PC-3 (cell line): ENCODE measurements at places on chromosomes 4 and X.

- no peak for DNase-seq
Observed at GRCh38 chr4:46385946-46386345, 4.0 kb downstream of the GABRA2 start.

- DNase-seq = peak; percentile 61
Observed at GRCh38 chr4:7194251-7195140, 2.2 kb downstream of the SORCS2 start.

DNA sequence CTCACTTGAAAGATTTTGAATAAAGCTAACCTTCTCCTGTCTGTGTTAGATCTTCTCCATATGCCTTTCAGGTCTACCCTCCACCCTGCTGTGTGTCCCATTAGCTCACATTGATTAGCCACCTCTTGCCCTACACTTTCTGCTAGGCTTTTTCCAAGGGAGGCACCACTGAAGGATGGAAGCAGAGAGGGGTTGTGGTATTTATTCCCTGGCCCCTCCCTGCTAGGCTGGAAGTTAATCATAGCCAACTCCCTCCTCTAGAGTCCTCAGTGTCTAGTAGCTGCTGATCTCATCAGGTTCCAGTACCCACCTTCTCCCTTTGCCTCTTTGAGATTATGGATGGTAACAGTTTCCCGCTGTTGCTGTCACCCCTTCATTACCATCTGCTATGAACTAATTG lies 8.9 kb upstream of the SMIM43 start:
- DNase-seq = no peak

DNA sequence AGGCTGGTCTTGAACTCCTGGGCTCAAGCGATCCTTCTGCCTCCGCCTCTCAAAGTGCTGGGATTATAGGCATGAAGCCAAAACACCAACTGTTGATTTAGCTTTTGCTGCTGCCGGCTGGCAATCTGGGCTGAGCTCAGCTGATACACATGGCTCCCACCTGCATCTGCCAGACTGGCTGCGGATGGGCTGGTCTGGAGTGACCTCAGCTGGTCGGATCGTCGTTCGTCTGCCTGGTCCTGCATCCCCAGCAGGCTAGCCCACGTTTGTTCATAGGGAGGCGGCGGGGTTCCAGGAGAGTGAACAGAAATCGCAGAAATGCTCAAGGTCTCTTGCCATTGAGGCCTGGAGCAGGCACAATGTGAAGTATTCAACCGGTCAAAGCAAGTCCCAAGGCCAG lies 74.4 kb upstream of the DDX3X start:
- no peak for DNase-seq

GRCh38 chr4:159107203-159107925 lies 4.5 kb downstream of the RAPGEF2 start:
- peak; percentile 46 for DNase-seq

GRCh38 chr4:8905226-8905772 lies 33.7 kb upstream of the HMX1 start:
- DNase-seq = no peak

DNA sequence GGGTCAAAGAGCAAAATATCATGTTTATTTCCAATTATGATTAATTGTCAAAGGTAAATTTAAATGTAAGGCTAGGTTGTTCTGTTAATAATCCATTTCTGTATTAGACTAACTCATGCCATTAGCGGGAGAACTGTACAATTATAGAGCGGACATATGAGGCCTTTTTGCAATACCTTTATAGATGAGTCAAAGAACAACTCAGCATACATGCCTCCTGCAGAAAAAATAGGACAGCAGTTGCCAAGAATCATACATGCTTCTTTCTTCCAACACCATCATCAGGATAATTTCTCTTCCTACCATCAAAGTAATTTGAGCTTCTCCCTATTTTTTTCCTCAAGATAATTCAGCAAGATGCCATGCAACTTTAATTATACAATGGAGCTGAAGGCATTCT lies 917.8 kb downstream of the ADGRL3 start:
- peak; percentile 15 for DNase-seq

DNA sequence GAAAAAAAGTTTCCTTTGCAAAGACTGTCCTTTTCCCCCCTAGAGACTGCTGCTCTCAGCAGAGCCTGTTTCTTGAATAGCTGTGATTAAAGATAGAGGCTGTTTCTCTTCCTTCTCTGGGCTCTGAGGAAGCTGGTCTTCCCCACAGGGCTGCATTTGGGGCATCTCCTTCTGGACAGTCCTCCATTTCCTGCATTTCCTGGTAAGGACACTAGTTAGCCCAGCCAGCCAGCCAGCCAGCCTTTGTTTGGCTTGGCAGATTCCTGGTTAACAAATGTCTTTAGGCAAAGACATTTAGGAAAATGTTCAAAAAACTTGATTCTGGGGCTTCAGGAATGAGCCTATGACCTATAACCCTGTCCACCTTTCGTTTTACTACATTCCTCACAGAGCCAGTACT lies 34.0 kb upstream of the PLAC1 start:
- DNase-seq = no peak

DNA sequence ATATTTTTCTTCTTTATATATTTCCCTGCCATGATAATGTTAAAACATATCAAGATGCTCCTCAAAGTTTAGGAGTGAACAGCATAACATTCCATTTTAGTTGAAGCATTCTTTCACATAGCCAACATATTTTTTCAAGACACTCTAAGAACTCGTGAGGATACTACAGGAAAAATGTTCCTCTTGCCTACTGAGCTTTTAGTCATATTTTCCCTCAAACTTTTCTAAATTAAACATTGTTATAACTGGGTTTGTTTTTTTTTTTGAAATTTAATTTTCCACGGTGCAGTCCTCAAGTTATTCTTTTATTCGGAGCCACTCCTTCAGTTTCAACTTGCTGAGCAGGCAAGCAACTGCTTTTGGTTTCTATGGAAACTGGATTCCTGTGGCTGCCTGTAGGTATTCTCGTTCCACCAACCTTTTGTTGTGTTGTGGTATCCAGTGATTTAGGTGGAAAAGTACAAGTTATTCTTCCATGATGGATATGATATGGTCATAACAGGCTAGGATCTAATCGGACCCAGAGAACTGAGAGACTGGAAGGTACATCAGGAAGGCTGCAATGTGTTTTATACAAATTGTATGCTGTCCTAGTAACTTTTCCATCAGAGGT lies 248.0 kb downstream of the TRIML1 start:
- no peak for DNase-seq

- no peak for DNase-seq
Observed at GRCh38 chr4:65653740-65654361, 16.4 kb downstream of the EPHA5 start.

GRCh38 chr4:80646061-80646460 lies 310.5 kb downstream of the CFAP299 start:
- DNase-seq = no peak

DNA sequence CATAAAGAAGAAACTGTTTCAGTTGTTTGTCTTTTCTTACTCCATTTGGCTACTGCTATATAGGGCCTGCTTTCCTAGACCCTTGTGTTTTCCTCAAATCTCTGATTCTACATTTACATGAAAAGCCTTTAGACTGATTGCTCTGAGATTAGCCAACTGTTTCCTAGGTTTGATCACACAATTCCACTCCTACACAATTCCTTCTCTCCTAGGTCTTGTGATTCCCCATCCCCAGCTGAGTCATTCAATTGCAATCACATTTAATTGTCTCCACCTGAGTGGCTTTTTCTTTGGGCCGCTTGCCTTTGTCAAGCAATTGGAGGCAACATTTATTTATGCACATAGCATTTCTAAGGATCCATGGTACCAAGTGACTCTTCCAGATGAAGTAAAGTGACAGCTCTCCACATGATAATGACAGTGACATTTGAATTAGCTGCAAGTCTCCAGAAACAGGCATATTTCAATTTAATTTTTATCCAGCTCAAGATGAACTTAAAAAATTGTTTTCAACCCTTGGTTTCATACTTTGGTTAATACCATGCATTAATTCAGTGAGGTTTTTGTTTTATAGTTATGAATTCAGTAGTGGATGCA lies 35.8 kb downstream of the ATXN3L start:
- peak; percentile 17 for DNase-seq

DNA sequence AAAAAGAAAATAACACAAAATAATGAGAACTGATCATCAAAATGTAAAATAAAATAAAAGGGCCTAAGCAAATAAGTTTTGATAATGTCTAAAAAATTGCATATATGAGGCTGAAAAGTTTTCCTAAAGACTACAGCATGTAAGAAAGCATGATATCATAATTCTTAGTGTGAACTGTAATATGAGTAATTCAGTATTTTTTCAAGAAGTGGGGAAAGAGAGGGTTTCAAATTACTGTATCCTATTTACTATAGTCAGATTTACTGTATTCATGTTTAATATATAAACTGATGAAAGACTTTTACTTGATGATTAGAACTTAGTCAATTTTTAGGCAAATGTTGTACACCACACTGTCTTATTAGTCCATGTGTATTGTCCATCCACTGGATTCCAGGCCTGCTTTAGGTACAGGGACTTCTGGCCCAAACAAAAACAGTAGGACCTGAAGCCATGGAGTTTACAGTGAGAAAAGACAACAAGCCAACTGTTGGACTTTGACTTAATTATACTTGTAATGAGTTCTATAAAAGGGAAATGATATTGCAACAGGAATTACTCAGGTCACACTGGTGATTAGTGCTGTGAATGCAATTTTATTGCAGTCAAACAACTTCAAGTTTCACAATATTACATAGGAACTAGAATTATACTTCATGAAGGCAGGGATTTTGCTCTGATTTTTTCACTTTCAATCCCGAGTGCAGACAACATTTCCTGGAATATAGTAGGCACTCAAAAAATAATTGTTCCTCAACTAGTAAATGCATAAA lies 517.7 kb upstream of the GALNT7 start:
- peak; percentile 11 for DNase-seq

DNA sequence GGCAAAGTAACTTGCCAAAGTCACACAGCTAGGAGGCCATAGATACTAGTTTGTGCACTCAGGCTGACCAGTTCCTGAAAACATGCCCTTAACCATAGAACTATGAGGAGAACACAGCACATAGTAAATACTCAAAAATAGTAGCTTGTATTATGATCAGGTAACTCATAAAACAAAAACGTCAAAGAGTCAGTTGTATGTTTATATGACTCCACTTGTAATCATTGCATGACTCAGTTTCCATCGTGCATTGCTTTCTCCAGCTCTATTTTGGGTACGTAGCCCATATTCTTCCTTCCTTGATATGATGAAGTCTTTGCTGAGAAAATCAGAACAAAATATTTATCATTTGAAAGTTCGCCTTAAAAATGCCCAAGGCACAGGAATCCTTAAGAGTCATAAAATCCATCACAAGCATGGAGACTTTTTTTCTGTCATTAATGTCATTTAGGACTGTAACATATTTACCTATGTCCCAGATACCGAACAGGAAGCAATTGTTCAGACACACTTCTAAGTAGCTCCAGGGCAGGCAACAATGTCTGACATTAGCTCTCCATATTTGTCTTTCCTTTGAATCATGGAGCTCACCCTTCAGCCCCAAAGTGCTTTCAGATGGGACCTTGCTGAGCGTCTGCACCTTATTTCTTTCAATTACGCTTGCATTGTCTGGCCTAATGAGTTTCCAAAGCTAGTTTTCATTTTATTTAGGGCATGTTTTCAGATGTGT lies 11.2 kb upstream of the MID1 start:
- peak; percentile 75 for DNase-seq

DNA sequence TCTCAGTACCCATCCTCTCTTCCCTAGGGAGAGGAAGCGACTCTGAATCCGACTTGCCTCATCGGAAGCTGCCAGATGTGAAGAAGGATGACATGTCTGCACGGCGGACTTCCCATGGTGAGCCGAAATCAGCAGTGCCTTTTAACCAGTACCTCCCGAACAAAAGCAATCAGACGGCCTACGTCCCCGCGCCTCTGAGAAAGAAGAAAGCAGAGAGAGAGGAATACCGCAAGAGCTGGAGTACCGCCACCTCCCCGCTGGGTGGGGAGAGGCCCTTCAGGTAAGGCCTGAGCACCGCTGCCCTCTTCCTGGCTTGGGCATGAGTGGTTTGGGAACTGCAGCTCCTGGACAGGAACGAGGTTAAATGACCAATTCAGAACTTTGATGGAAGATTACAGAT lies 81.2 kb downstream of the LIMCH1 start:
- no peak for DNase-seq

DNA sequence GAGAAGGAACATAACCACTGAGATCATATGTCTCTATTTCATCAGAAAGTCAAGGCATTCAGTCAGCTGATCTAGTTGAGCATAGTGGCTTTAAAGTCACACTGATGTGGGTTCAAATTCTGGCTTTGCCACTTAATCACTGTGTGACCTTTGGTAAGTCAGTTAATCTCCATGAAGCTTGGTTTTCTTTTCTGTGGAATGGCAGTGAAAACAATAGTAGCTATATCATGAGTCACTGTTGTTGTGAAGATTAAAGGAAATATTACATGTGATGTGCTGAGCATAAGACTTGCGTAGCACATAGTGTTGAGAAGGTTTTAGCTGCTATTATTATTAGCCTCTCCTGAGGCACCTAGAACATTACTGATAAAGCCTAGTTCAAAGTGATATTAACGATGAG lies 242.2 kb downstream of the FMR1NB start:
- DNase-seq = no peak

GRCh38 chr4:48467442-48467841 lies 15.7 kb upstream of the SLC10A4 start:
- DNase-seq = no peak

DNA sequence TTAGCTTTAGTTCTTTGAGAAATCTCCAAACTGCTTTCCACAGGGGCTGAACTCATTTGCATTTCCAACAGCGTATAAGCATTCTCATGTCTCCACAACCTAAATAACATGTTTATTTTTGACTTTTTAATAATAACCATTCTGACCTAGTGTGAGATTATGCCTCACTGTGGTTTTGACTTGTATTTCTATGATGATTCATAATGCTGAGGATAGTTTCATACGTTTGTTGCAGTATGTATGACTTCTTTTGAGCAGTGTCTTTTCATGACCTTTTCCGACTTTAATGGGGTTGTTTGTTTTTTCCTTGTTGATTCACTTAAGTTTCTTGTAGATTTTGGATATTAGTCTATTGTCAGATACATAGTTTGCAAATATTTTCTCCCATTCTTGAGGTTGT lies 1833.0 kb upstream of the PCDH10 start:
- DNase-seq = peak; percentile 2

- no peak for DNase-seq
Observed at GRCh38 chr4:11831739-11832138, 403.0 kb upstream of the HS3ST1 start.

- DNase-seq = peak; percentile 6
Observed at GRCh38 chrX:107324493-107325310, 118.3 kb downstream of the DNAAF6 start.

- no peak for DNase-seq
Observed at GRCh38 chr4:52079659-52080058, 28.6 kb downstream of the SPATA18 start.

DNA sequence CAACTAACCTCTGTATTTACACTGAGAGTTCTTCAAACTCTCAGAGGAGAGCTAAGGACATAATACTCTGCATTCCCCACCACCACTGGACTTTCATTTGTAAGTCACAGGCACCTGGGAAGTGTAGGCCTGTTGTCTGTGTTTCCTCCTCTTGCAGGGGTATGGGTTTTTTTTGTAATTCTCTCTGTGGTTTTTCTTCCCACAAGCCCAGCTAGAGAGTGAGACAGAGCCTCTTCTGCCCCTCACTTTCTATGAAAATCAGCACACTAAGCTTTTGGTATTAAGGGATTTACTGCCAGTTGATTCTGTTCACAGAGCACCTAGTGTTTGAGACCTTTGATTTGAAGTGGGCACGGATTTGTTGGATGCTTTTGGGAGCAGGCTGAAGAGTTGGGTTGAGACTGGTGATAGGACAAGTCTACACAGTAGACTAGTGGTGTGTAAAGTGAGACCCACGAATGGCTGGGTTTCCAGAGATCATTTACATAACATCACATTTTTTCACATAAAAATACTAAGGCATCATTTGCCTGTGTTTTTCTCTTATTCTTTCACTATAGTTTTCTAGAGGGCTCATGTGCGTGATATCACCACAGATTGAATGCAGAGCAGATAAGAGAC lies 28.9 kb upstream of the WDR17 start:
- DNase-seq = no peak
